ENCODE measurements at places on chromosomes 12 and 14.

- no peak for DNase-seq
Measured at GRCh38 chr14:44820230-44820964, 141.3 kb downstream of the KLHL28 start.

DNA sequence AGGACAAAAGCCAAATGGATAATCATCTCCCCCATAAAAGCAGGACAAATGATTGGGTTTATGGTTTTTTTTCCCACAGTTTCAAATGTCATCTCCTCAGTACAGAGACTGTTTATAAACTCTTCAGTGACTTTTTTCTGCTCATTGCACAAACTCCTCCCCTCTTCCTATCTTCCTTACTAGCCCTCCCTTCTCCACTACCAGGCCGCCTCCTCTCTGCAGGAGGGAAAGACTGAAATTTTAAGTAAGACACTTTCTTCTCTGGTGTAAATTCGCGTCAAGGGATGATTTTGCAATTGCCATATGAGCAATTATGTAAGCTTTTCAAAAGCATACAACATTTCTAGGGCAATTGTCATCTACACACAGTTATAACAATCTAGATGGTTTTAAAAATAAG is 37.0 kb downstream of the BTG1 start:
- DNase-seq: no peak

- DNase-seq: no peak
Measured at GRCh38 chr12:47311568-47311967, 231.8 kb upstream of the AMIGO2 start.

GRCh38 chr14:23071244-23071920 is 14.1 kb upstream of the CDH24 start:
- DNase-seq: peak; percentile 74

DNA sequence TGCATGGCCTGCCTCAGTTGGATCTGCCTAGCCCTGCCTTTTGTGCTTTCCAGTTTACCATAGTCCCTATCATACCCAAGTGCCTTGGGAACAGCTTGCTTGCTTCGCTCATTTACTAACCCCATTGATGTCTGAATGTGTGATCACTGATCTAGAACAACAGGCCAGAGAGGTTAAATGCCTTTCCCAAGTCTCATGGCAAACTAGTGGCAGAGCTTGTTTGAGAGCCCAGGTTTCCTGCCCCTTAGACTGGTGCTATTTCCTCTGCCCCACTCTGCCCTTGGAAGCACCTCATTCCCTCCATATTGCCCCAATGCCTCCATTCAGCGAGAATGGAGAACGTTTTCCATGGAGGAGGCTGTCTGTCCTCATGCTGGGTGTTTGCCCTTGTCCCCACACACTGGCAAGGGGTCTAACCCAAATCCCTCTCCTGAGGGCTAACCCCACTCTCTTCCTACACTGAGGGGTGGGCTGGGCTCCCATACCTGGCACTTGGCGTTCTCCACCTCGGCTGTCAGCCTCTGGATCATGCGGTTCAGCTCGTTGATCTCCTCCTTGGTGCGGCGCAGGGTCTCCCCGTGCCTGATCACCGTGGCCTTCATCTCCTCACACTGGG is 19.8 kb downstream of the KRT7 start:
- no peak for DNase-seq

DNA sequence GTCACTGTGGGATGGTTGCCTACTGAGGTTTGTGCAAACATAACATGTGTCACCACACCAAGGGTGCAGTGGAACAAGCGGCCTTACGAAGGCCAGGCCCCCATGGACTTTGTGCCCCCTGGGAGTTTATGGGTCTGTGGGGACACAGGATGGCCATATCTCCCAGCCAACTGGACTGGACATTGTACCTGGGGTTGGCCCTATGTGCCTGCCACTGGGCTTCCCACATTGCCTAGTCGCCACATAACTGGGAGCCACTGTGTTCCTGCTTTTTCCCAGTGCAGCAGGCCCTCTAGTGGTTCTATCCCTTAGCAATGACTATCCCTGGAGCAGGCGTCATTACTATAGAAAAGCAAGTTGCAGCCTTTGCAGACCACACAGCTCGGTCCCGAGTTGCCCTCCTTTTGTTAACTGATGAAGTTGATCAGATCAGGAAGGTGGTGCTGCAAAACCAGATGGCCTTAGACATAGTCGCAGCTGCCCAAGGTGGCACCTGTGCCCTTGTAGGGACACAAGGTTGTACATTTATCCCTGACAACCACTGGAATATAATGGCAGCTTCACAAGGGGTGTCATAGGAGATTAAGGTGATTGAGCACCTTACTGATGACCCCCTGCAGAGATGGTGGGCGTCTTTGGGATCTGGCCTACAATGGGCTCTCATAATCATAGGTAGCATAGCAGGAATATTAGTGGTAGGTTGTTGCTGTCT is 15.2 kb upstream of the RNASE12 start:
- DNase-seq: no peak

DNA sequence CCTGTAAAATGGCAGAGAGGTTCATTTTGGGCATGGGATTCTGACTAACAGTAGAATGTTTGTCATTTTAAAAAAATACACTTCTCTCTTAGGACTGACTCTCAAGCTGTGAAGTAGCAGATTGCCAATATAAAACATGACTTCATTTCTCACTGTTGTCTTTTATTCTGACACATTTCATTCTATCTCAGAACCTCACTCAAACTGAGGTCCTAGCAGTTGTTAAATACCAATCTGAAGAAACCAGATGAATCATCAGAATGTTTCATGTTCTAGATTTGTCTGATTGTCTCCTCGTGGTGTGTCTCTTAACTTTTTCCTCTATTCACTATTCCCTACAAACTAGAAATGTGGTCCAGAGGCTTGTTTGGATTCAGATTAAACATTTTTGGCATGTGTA is 276.5 kb upstream of the NPAS3 start:
- no peak for DNase-seq

DNA sequence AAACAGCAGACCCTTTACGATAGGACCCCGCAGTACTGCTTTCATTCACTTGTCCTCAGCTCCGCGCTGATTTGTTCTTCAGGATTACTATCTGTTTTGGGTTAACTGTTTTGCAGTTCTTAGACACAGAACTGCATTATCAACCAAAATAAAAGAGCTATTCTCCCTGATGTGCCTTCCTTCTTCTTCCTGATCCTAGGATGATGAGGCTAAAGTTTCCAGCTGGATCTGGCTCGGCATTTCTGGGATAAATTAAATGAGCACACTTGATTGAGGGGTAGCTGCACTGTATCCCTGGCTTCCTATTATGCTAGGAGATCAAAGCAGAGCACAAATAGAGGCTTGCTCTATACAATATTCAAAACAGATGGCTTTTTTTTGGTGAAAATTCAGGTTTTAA is 165.7 kb downstream of the FBXL14 start:
- no peak for DNase-seq

- DNase-seq: no peak
Measured at GRCh38 chr14:102396521-102396920, 33.8 kb downstream of the TECPR2 start.

DNA sequence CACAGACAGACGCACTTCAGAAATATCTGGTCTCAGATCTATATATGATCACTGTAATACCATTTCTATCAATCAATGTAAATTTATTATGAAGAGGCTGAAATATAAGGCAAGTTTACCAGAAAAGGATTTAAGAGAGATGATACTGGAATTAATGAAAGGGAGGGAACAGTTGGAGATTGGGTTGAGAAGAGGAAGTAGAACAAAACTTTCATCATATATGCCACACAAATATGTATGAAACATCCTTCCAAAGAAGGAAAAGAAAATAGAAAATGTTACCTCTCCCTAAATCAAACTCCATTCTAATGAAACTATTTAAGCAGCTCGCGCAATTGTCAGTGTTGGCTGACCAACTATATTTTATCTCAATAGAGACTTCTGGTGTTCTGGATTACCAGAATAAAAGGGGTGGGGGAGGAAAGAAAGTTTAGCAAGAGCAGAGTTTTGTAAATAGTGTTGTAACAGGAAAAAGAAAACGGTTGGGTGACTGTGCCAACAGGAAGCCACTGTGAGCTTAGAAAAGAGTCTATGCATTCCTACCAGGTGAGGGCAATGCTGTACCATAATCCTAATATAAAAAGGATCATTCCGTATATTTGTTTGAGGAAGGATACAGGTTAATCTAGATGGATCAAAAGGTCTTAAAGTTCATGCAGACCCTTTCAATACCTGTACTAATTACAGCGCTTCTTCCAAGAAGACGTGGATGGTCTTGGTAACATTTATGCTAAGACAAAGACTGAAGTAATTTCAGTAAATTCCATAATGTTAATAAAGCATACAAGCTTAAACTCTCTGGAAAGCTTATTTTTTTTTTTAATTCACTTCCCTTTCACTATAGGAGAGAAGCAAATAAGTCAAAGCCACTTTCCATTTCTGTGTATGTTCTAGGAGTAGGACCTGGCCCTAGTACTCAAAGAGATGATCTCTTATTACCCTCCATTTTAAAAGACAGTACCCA is 14.5 kb upstream of the LLPH start:
- DNase-seq: no peak

DNA sequence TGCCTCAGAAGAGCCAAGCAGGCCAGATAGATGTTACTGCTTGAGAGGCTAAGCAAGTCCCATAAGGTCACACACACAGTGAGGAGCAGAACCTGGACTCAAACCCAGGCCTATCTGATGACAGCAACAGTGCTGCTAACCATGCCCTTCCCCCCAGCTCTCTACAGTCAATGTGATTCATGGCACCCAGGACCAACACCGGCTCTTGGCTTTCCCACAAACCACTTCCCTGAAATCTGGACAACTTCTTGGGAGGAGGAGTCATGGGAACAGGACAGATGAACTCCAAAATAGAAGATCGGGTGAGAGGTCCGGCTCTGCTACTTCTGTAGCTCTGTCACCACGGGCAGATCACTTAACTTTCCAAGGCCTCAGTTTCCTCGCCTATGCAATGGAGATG is 716 bp upstream of the PTGDR start:
- no peak for DNase-seq

DNA sequence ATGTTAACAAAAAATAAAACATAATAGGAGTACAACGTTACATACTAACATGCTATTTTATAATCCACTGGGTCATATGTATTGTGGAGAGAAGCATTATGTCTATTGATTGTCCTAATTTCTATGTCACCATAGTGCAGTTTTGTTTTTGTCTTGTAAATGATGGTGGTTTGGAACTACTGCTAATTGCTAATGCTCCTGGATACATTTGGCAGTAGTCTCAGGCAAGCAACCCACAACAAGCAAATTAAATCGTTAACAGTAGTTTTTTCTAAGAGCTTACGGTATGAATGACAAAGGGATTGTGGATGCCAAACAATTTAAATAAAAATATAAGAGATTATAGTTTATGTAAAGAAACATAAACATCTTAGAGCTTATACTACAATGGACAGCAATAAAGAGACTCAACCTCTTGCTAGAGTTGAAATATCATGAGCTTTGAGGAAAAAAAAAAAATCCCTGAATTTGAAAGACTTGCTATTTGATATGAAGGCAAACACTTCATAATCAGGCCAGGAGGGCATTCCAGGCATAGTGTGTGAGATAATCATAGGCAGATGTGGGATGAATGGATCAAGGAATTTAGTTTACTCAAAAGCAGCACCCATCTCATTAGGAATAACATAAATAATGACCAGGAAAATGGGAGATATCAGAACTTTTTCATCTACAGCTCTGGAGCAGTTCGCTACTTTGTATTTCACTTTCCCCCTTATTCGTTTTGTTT is 181.3 kb downstream of the CCDC59 start:
- DNase-seq: no peak

GRCh38 chr14:74653386-74654138 is 41.5 kb upstream of the LTBP2 start:
- DNase-seq: no peak

GRCh38 chr14:52789118-52789517 is 2.3 kb downstream of the GNPNAT1 start:
- DNase-seq: no peak

GRCh38 chr12:112809684-112810083 is 18.1 kb downstream of the RPH3A start:
- DNase-seq: no peak

DNA sequence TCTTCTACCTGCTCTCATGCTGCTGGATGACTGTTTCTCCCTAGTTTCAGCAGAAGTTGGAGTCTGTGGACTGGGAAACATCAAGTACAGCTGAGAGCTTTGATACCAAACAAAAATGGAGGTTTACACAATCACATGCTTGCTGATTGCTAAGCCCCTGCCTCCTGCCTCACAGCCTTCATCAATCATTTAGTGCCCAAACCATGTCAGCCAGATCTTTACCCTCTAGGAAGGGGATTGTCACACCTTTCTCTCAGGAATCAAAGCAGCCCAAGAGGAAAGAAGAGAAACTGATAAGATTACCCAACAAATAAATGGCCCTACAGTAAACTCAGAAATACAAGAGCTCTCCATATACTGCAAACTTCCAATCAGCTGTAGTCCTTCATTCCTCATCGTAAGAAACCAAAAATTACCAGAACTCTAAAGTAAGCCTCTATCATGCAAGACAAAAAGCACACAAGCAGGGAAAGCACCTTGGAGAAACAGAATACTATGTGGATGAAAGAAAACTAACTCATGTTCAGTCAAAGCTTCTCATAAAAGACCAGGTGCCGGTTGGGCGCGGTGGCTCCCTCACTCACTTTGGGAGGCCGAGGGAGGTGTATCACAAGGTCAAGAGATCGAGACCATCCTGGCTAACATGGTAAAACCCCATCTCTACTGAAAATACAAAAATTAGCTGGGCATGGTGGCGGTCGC is 63.6 kb upstream of the RESF1 start:
- no peak for DNase-seq

GRCh38 chr12:132639956-132640520 is 21.5 kb downstream of the P2RX2 start:
- DNase-seq: no peak

GRCh38 chr12:48390026-48390425 is 39.3 kb upstream of the ZNF641 start:
- no peak for DNase-seq

DNA sequence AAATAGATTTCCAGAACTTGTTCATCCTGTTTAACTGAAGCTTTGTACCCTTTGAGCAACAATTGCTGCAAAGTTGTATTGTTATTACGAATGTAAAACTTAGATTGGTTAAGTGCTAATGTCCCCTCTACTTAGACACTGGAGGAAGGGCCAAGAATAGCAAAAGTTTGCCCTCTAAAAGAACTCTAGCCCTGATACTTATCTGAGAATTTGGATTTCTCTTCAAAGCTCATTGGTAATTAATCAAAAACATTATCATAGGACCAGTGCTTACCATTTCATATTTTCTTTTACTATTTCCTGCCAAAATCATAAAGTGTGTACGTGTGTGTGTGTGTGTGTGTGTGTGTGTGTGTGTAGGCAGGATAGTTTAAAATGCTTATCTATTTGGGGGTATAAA is 58.2 kb downstream of the LMNTD1 start:
- DNase-seq: no peak

- no peak for DNase-seq
Measured at GRCh38 chr12:68521848-68522502, 88.7 kb upstream of the RAP1B start.

DNA sequence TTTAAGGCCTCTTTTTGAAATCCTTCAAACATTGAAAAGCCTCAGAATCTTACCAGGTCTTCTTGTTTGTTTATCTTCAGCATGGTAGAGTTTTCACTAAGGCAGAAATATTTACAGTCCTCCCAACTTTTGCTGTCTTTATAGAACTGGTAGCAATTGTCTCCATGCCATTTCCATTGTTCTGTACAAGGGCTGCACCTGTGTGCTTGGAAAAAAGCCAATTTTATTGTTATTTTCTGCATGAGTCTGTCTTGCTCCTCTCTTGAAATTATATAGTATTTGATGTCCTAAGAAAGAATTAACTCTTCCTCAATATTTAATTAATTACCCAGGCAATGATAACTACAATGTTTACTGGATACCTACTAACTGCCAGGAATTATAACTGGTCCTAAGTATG is 23.3 kb downstream of the CLEC1A start:
- no peak for DNase-seq

GRCh38 chr12:12720672-12721161 is 3.5 kb downstream of the CDKN1B start:
- DNase-seq: no peak

Measured in activated T-cell treated with anti-CD3 and anti-CD28 coated beads for 24 hours (primary cell).